GM23248 (cell line): ENCODE measurements at places on chromosomes 1 and 21. TPM values are rescaled to one million over a fixed set of nuclear protein-coding genes. Genes with fewer than 3 reads are reported as not detected.
A peak's percentile ranks its signal among the peaks of the same experiment; 100 is the strongest.

GRCh38 chr1:184065559-184065958, 14.0 kb downstream of the TSEN15 start:
- no peak overlapping the region for H3K4me3 ChIP-seq
- no peak for DNase-seq
- H3K27me3 ChIP-seq = no peaks in the 10 kb centered on the region
- H3K36me3 ChIP-seq = no peaks in the 10 kb centered on the region
- H3K4me1 ChIP-seq = peaks cover 40% of the 10 kb centered on the region

- no peaks in the 10 kb centered on the region for H3K4me1 ChIP-seq
- no peak overlapping the region for H3K4me3 ChIP-seq
- H3K36me3 ChIP-seq = no peaks in the 10 kb centered on the region
- no peak overlapping the region for H3K27ac ChIP-seq
- no peaks in the 10 kb centered on the region for H3K27me3 ChIP-seq
These were observed 91.7 kb downstream of the TYW3 start for GRCh38 chr1:74824497-74825107.

GRCh38 chr1:218817691-218818465, 355.8 kb upstream of the LYPLAL1 start:
- peaks cover 6% of the 10 kb centered on the region for H3K4me1 ChIP-seq
- no peak overlapping the region for H3K27ac ChIP-seq
- H3K36me3 ChIP-seq = no peaks in the 10 kb centered on the region
- no peak for DNase-seq
- H3K27me3 ChIP-seq = no peaks in the 10 kb centered on the region
- H3K4me3 ChIP-seq = no peak overlapping the region

Gene TTC39A
- not detected in 2 replicates for total RNA-seq

- no peaks in the 10 kb centered on the region for H3K27me3 ChIP-seq
- H3K36me3 ChIP-seq = no peaks in the 10 kb centered on the region
- H3K27ac ChIP-seq = no peak overlapping the region
- DNase-seq = peak; percentile 41
These were observed 107.3 kb upstream of the ST6GALNAC5 start for GRCh38 chr1:76759950-76760349.

GRCh38 chr1:193079187-193079586, 19.8 kb downstream of the RO60 start:
- no peak overlapping the region for H3K4me3 ChIP-seq
- H3K27ac ChIP-seq = no peak overlapping the region
- no peak for DNase-seq
- H3K27me3 ChIP-seq = no peaks in the 10 kb centered on the region
- H3K36me3 ChIP-seq = peaks cover 52% of the 10 kb centered on the region
- no peaks in the 10 kb centered on the region for H3K4me1 ChIP-seq
